Eye (tissue), 1 donor: ENCODE measurements at places on chromosomes 1 and 21.

DNA sequence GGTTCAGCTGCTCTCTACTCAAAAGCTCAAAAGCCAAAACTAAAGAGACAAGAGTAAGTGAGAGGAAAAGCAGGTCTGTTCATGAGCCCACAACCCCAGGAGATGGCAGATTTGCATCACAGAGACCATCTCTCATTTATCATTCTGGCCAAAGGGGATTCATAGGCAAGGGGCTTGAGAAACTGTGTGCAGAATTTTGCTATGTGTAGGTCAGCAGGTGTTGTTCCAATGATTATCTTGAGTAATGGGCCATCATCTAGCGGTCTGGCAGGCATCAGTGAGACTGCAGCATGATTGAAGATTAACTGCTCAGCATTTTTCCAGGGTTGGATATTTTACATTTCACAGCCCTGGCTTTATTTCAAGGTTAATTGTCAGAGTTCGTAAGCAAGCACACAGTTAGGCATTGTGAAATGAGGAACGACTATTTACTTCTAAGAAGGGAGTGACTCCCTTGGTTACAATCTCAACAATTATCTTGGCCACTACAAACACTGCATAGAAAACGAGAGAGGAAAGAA, 1204.6 kb upstream of the TMPRSS15 start:
- peak; percentile 13 for DNase-seq

GRCh38 chr21:27422435-27422834, 455.5 kb upstream of the ADAMTS5 start:
- DNase-seq = no peak

DNA sequence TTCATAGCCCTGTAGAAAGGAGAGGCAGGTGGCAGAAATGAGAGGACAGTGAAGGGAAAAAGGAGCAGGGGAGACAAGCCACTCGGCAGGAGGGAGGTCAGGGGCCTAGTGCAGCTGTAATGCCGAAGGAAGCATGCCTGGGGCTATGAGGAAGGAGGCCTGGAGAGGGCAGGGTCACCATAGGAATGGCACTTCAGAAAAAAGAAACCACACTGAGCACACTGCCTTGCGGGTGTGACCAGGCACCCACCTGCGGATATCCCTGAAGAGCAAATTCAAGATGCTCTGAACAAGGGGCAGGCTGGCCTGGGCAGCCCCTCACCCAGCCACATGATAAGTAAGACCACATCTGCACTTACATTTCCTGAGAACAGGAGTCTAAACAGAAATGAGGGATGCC, 104.7 kb downstream of the JAK1 start:
- DNase-seq = no peak

DNA sequence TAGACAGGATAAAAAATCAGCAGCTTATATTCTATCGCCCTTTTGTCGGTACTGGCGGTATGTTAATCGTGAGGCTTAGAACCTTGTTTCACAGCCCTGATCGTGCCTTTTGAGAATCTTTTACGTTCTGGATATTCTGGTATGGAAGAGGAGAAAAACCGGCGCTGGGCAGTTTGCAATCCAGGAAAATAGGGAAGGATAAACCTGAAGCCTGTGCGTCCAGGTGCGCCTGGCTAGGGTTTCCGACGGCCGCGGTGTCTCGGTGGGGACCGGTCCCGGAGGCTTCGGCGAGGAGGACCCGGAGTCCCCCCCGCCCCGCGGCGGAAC, 258 bp upstream of the SYPL2 start:
- DNase-seq = peak; percentile 61

- DNase-seq = no peak
Measured at GRCh38 chr21:45379171-45379900, 25.6 kb upstream of the COL18A1 start.

GRCh38 chr21:41834926-41835663, 44.0 kb downstream of the PRDM15 start:
- DNase-seq = no peak

GRCh38 chr1:37951783-37952624, 5.2 kb upstream of the INPP5B start:
- no peak for DNase-seq

DNA sequence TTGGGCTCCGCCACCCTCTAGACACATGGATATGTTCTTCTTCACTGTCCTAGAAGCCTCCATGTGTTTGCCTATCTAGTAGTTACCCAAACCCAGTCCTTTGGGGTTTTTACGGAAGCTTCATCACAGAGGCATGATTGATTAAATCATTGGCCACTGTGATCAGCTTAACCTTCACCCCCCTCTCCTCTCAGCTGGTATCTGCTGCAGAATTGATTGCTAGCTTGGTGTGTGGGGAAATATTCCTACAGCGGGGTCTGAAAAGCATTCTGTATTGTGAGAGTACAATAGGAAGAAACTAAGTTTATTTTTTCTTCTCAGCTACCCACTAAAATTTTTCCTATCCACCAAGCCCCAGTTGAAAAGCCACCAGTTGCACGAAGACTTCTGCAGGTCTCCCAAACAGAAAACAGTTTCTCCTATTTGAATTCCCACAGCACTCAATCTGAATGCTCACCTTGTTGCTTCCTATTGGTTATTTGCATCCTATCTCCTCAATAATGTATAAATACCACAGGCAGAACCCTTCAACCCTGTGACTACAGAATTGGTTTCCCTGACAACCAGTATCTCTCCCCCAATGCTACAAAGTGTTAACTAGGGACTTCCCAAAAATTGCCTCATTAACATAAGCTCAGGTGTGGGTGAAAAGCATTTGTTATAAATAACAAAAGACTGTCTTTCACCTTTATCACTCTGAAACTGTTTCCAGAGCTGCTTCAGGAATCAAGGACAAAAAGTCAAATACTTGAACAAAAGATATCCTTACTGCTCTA, 9.3 kb upstream of the VANGL1 start:
- DNase-seq = no peak

DNA sequence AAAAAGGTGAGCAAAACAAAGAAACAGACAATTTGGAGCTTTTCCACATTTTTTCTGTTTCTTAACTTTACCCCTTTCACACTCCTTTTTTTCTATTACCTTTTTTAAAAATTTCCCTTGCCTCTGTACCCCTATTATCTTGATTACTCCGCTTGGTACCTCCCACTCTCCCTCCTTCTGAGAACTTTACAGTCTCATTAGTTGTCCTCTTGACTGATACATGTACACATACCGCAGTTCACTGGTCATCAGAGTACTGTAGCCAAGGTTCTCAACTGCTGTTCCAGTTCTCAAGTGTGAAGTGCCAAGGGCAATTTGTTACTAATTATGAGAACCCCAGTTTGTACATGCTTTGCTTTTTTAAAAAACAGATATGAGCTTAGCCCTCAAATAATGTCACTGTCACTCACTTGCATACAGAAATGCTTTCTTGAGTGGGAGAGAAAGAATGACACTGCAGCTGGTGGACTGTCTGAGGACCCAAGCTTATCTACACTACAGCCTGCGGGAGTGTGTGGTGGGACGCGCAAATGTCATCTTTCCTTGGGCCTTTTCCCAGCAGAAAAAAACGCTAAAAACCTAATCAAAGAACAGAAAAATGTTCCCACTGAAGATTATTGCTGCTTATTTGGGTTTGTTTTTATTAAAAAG, 160.8 kb downstream of the DISP1 start:
- DNase-seq = peak; percentile 16

GRCh38 chr1:44802306-44803061, 2.3 kb downstream of the PLK3 start:
- DNase-seq = peak; percentile 84

GRCh38 chr1:85343213-85343611, 66.8 kb upstream of the BCL10 start:
- no peak for DNase-seq

DNA sequence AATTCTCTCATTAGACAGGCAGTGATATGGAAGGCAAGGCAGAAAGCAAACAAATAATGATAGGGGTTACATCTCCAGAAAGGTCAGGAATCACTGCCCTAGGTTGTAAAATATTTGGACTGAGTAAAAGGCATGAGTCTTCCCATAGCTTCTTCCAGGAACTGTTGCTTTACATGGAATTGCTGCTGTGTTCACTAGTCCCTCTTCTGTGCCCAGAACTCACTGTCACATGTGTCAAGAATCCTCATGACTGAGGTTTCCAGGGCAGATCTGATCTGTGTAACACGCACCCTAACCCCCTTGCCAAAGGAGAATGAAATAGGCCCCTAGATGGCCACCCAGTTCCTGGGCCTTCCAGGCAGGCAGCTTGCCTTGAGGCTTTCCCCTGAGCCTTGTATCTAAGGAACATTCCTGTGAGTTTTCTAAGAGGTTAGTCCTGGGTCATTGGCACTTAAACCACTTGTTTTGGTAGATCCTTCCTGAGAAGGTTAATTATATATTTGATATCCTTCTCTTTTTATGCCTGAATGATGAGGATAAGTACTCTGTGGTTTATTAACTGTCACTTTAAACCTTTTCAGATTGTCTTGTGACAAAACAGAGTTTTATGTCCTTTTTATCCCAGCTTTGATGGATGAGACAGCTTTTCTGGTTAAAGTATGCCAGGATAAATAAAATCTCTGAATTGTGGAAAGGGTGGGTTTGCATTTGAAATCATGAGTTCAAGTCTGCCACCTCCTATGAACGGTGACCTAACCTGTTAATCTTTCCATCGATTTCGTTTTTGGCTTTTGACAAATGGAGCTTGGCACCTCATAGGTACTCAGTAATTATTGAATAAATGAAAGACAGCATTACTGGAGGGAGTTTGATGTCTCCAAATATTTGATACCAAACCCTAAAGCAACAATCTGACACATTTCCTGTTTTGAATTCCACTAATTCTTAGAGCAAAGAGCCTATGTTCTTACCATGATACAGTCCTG, 163.3 kb downstream of the DHRS3 start:
- no peak for DNase-seq

DNA sequence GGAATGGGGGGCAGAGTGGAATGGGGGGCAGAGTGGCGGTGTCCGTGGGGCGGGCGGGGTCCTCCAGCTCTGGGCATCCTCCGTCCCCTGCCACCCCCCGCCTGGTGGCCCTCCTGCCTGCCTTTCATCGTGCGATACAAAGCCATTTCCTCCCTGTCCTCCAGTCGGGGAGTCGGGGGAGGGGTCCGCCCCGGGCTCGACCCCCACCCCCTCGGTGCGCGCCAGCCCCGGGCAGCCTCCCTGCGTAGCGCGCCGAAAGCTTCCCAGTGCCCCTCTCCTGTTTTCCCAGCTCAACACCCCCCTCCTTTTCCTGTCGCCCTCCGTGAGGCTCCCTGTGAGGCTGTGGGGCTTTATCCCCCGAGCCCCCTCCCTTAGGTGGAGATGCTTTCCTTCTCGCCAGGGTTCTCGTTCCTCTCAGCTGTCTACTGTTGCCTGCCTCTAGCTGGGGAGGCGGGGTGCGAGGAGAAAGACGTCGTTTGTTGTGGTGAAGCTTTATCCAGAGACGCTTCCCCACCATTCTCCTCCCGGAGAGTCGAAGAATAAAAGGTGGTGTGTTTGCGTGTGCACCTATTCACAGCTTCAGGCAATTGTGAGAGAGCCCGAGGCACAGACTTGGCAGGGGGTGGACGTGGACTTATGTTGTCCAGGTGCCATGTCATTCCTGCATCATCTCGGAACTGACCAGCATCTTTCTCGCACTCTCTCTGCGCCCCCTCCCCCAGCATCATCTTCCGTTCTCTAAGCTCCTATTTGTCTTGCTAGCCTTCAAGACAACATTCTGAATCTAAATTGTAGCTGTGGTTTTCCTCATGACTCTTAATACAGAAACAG, 848 bp downstream of the DNM3 start:
- peak; percentile 73 for DNase-seq

DNA sequence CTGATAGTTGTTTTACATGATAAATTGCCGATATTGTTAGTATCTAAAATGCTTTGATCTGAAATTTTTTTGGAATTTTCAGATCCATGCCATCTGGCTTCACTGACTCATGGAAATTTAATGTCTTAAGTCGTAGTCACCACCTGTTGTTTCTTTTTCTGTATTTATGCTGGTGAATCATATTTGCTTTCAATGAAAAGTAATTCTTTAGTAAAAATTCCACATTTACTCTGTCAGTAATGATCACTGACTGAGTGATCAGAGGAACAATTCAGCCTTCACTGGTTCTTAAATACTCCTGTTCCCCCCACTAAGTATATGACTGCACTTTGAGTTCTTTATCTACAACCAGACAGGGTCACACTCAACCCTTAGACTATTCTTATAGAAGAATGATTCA, 185.6 kb upstream of the NRIP1 start:
- DNase-seq = no peak

- DNase-seq = no peak
Measured at GRCh38 chr1:39359028-39359570, 132.3 kb upstream of the BMP8A start.

DNA sequence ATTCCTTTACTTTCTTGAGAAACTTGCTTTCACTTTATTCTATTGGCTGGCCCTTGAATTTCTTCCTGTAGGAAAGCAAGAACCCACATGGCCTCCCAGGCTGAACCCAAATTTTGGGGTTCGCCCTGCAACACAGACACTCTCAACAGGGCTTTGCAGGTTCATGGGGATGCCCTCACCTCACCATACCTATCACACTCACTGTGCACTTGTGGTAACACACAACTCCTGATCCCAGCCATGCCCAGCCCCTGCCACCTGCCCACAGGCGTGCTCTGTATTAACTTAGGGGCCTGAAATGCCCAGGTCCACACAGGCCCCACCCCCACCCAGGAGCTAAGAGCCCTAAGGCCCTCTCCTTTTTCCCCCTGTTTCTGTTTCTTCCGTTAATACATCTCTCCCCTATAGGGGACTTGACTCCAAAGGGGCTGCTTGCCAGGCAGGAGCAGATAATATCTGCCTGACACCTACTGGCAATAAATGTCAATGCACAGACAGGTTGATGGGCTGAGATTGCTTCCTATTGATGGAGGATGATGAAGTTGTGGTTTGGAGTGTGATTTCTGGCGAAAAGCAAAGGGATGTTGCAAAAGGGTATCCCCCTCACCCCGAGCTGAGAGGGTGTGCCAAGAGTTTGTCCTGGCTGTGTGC, 171.5 kb downstream of the AJAP1 start:
- DNase-seq = peak; percentile 71

DNA sequence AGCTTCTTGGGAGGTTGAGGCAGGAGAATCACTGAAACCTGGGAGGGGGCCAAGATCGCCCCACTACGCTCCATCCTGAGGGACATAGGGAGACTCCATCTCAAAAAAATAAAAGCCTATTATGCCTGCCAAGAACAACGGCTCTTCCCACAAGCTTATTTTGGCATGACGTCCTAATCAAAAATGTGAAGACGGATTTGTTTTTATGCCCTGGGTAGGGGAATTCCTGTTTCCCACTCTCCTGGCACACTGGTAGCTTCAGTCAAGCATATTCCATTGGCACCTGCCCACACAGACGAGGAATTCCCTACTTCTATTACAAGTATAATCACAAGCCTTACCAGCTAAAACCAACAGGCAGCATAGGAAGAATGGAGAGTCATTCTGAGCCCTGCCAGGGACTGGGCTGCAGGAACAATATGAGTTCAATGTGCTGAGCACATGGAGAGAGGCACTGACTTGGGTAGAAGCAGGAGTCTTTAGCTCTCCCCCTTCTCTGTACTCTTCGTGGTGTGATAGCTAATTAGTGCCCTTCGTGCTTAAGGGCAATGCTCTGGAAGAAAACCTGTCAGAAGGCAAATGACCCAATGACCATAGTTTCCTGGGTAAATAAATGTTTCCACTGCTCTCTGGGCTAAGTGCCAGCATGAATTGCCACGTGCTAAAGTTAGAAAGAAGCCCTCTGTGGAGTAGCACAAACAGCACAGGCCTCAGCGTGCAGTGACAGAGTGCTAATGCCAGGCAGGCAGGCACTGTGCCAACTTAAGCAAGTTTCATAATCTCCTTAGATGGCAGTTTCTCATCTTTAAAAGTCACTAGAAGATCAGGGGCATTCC, 16.8 kb downstream of the TNFSF4 start:
- DNase-seq = peak; percentile 77
